Bronchial epithelial cell (primary cell): ENCODE measurements at places on chromosomes 3 and 15.
A peak's percentile ranks its signal among the peaks of the same experiment; 100 is the strongest.

DNA sequence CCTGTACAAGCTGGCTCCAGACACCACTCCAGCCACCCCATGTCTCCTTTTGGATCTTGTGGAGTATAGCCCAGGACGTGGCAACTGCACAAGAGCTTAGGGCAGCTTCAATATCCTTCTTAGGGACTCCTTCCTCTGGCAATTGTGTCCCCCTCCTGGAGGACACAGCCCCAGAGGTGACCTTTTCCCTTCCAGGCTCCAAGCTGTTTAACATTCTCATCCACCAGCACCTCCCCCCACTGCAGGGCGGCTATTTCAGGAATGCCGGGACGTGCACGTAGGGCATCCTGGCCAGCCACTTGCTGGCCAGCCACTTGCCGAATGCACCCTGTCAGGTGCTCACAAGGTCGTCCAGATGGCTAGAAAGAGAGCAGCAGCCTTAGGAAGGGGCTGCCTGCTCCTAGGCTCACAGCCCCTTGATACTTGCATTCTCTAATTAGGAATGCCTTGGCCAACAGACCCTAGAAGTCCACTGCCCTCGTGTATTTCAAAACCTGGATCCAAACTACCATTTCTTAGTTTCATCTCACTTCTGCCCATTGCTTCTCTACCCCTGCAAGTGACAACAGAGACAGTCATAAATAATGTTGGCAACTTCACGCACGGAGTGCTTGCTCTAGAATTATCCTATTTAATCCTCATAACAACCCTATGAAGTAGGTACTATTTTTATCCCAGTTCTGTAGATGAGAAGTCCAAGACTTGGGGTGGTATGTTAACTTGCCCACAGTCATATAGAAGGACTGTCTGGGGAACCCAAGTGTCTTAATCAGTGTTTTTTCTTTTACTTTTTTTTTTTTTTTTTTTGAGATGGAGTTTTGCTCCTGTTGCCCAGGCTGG lies 24.5 kb upstream of the IDH2 start:
- no peak for DNase-seq

GRCh38 chr3:52078781-52079560 lies 22.6 kb upstream of the DUSP7 start:
- DNase-seq: no peak

DNA sequence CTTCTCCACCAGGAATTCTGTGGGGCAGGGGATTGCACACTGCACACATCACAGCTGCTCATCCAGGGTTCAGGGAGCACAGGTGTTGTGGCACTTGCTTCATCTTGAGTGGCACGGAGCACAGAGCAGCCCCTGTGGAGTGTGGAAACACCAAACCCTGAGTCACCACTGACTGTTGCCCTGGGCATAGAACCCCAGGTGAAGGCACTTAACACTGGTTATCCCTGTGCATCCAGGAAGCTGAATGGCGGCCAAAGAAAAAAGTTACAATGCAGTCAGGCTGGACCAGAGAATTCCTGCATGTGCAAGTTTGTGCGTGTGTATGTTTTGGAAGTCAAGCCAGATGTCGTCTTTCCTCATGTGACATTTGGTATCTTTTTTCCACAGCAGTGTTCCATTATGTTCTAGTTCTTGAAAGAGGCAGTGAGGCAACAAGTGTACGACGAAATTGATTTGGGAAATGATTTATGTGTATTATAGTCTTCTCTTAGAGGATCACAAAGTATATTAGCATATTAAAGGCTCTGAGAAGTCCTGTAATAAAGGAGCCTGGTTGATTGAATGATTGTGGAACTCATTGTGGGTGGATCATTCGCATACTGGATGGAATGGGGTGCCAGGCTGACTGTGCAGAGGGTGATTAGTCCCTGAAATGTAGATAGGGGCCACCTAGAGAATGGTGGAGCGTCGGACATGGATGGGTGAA lies 292.3 kb downstream of the TLE3 start:
- peak; percentile 57 for DNase-seq

GRCh38 chr3:68436619-68437401 lies 495.5 kb downstream of the TAFA4 start:
- peak; percentile 2 for DNase-seq

GRCh38 chr15:58396181-58396580 lies 35.6 kb upstream of the LIPC start:
- DNase-seq: peak; percentile 97

- DNase-seq: no peak
Observed at GRCh38 chr3:119733812-119734211, 31.0 kb downstream of the CFAP91 start.

DNA sequence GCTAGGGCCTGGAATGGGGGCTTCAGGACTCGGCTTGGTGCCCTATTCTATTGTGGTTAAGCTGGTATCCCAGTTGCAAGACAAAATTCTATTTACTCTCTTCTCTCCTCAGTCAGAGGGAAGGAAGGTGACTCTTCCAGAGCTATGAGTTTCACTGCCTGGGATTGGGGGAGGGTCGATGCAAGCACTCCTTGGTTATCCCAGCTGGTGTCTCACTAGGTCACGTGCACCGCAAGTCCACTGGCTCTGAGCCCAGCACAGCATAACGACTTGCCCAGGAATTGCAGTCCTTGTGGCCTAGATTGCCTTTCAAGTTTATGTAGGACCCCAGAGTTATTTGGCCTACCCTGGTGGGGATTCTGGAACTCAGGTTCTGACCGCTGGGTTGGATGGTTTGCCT lies 958.8 kb downstream of the IGSF11 start:
- DNase-seq: no peak

DNA sequence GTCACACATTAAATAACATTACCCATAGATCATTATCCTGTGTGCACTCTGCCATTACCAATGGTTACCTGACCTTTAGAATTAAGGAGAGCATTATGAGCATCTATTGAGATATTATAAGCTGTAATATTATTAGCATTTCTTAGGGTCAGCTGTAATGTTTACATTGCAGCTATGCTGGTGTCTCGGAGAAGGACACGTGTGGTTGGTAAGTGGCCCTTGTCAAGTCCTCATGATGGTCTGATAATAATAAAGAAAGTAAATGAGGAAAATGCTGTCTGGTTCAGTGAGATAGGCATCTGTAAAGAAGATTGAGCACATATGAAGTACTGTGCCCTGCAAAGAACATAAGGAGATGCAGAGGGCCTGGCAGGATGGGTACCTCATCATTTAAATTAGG lies 71.7 kb upstream of the ARL6 start:
- no peak for DNase-seq

DNA sequence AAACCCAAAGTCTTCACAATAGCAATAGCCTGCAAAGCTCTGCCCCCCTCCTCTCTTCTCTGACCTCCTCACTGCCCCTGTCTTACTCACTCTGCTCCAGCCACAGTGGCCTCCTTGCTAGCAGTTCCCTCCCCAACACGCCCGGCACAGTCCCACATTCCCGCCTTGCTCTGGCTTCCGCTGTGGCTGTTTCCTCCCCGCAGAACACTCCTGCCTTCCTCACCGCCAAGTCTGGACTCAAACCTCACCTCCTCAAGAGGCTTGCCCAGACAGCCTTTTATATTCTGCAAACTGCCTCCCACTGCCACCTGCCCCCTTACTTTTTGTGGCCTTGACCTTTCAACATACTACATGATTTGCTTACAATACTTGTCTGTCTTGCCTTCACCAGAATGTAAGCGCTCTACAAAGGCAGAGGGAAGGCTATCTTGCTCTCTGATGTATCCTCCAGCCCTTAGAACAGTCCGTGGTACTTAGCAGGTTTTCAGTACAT lies 406 bp upstream of the MPI start:
- peak; percentile 28 for DNase-seq
